Smooth muscle cell of the brain vasculature (primary cell): ENCODE measurements at places on chromosomes 4 and X.

GRCh38 chr4:154807042-154807630 lies 26.1 kb downstream of the RBM46 start:
- peak; percentile 12 for DNase-seq

DNA sequence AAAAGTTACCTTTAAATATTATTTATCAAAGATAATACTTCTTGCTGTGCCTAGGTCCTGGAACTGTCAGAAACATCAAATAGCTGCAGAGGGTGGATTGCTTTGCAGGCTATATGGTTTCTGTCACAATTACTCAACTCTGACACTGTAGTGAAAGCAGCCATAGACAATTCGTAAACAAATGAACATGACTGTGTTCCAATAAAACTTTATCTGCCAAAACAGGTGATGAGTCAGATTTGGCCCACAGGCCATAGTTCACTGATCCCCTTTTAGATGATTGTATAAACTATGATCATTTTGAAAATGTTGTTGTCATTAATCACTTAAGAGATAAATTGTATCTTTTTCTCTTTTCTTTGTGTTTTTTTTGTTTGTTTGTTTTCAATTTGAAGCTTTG lies 8.4 kb upstream of the MEPE start:
- DNase-seq, result no peak

DNA sequence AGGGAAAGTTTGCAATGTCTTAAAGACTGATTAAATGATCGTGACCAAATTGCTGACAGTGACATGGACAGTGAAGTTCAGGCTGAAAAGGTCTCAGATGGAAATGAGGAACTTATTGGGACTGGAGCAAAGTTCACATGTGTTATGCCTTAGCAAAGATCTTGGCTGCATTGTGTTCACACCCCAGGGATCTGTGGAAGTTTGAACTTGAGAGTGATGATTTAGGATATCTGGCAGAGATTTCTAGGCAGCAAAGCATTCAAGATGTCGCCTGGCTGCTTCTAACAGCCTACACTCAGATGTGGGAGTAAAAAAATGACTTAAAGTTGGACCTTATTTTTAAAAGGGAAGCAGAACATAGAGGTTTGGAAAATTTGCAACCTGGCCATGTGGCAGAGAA lies 21.4 kb downstream of the SCARB2 start:
- no peak for DNase-seq

DNA sequence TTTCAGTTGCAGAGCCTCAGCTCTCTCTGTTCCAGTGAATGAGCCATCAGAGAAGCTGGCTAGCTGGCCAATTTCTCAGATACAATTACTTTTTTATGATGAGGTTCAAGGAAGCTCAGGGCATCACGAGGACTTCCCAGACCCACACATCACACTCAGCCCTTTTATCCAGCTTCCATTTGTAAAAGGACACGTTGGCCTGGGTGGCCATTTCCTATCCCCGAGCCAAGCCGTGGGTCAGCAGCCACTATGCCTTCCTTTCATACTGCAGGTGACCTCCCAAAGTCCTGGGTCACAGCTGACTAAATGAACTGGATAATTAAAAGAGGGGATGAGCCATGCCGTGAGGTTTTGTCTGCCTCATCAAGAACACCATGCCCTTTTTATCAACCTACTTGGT lies 236.9 kb upstream of the PPARGC1A start:
- DNase-seq, result no peak

GRCh38 chrX:64850371-64851082 lies 125.7 kb downstream of the ZC4H2 start:
- DNase-seq, result no peak

DNA sequence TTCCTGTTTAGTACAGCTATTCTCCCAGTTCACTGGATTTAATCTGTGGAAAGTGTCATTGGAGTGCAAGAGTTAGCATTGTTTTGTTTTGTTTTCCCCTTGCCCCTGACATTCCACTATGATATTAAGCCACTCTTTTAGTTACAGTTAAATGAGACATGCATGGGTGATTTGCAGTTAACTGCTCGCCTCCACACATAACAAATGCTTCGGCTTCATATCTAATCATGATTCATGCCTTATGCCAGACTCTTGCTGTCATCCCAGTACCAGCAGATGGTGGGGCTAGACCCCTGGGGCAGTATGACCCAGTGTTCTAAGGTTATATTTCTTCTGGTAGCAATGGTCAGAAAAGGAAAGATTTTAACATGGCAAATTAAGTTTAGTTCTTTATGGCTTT lies 80.1 kb downstream of the RAP1GDS1 start:
- peak; percentile 10 for DNase-seq

GRCh38 chr4:61786211-61786610 lies 586.1 kb downstream of the ADGRL3 start:
- DNase-seq, result no peak

DNA sequence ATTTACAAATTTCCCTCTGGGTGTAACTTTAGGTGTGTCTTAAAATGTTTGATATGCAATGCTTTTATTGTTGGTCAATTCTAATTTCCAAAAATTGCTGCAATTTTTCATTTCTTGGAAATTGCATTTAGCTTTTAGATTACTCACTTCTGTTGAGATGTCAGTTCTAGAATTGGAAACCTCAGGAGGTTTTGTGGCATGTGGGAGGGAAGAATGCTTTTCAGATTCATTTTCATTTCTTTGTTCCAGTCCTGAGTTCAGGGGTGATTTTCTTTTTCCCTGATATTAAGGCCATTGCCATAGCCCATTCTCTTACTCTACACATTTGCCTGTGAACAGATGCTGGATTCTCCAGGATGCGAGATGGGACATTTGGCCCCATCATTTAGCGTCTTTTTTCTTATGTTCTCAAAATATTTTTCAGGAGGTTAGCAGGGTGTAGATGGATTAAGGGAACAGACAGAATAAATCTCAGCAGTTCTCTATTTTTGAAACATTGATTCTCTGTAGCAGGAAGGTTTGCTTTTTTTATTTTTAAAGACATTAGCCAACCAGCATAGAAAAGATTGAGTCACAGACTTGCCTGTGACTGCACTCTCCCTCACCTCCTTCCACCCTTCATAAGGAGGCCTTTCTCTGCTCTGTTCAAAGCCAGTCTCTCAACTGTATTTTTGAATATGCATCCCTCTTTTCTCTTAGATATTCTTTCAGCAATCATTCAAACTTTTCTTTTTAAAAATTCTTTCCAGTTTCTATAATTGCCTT lies 238.4 kb upstream of the ANXA3 start:
- no peak for DNase-seq

DNA sequence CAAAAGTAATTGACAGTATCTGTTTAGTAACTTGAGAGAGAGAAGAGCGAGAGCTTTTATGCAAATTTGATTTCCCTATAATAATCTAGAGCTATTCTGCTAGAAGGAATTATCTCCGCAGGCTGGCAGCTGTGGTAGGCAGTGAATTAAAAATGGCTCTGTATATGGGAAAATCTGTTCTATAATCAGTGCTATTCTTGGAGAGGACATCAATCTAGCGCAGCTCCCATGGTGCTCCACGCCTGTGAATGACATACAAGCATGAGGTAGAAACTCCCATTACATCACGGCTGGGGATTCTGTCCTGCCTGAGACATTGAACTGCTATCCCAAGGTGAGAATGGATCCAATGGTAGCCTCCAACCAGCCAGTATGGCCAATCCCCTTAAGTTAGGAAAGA lies 179.0 kb downstream of the DHX15 start:
- no peak for DNase-seq

DNA sequence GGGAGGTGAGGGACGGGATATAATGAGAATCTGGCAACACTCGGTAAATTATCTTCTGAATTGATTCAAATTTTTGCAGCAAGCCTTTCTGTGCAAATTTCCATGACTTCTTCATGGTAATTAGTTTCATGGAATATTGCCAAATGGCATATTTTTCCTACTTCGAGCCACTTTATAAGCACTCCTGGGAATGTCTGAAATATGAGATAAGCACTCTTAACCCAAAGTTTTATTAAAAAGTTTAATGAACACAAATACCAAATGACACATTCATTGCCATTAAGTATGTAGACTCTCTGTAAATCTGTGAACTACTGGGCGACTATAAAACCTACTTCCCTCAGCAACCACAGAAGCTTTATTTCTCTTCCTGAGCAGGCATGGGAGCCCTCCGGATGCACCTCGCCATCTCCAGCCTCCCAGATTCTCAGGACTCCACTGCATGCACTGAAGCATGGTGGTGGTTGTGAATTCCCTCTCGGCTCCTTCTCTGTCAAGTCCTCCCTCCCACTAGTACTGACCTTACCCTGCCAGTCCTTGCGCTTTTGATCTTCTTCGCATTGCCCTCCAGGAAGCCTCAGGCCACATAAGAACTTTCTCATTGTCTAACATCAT lies 154.4 kb upstream of the RPL34 start:
- DNase-seq, result no peak

GRCh38 chr4:13378973-13379759 lies 105.0 kb downstream of the RAB28 start:
- DNase-seq, result no peak

GRCh38 chrX:13581554-13581953 lies 12.2 kb downstream of the EGFL6 start:
- DNase-seq, result no peak

DNA sequence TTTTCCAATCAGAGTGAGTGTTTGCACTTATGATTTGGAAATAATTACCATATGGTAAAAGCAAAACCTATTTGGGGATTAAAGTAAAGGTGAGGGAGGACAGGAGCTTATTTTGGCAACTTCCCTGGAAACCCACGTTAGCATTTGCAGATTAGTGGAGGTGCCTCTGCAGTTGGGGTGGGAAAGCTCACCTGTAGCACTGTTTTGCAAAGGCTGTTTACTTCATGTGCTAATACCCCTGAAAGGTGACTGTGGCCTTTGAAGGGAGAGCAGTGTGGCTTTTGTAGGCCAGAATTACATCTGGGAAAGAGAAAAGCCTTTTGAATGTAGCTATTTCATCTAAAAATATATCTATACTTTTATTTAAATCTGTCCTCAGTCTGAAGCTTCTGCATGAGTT lies 9.4 kb downstream of the SUPT20HL1 start:
- no peak for DNase-seq

DNA sequence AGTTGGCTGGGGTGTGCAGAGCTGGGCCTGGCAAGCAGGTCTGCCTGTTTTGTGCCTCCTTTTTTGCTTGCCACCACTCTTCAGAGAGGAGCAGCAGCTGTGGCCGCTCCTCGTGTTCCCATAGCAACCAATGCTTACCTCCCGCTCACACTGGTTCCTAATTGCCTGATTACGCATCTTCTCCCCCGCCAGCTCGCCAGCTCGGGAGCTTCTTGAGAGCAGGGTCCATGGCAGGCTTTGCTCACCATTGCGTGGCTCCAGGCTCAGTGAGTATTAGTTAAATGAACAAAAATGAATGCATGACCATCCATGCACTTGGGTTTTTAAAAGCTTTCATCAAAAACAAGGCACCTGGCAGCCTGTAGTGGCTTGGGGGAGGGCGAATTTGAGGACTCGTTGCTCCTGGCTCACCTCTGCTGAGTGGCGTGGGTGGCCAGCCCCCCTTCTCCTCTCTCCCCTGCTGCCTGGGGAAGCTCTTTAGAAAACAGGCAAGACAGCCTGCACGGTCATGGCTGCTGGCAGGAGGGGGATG lies 14.2 kb upstream of the PJA1 start:
- no peak for DNase-seq

DNA sequence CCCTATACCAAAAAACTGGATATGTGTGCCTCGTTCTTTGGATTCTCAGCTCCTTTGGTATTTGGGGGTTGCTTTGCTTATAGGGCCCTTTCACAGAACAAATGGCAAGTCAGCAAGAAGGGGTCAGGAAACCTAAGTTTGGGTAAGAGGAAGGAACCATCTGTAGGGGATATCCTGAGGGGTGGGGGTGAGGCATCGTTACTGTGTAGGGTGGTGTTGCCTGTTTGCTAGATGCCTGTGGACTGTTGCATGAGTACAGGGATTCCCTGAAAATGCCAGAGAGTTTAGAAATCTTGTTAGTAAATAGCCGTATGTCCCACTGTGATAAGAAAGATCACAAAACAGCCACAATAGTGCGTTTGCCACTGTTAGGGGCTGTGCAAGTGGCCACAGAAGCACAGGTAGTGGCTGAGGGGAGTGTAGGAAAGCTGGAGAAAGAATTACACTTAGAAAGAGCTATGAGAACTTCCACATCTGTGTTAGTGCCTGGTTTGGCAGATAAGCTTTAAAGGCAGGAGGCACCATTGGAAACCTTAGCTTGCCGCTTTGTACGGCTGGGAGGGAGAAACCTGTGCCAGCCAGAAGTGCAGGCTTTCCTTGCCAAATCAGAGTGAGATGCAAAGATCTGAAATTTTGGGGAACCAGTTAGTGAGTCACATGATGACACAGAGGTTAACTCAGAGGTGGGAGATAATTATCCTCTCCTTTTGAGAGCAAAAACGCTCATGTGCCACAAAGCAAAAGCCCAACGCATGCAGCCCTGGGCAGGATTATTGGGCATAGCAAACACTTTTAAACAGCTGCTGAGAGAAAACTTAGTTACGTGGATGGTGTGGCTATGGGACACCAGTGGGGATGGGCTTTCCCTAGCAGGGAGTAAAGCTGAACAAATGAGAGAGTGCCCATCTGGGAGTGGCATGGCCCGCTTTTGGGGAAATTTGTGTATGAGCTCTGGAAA lies 343.7 kb downstream of the ARAP2 start:
- DNase-seq, result no peak

GRCh38 chrX:34238896-34239295 lies 106.8 kb upstream of the FAM47A start:
- DNase-seq, result no peak

DNA sequence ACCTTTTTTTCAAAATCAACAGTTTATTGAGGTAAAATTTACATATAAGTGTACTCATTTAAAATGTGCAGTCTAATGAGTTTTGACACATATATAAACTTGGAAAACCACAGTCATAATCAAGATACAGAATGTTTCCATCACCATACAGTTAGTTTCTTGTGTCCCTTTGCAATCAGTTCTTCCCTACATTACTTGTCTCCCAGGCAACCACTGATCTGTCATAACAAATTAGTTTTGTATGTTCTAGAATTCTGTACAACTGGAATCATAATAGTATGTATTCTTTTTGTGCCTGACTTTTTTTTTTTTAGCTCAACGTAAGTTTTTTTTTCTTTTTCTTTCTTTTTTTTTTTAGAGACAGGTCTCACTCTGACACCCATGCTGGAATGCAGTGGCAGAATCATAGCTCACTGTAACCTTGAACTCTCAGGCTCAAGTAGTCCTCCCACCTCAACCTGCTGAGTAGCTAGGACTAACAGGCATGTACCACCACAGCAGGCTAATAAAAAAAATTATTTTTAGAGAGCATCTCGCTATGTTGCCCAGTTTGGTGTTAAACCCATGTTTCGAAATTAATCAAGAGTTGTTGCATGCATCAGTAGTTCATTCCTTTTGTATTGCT lies 26.9 kb downstream of the ARFIP1 start:
- no peak for DNase-seq

GRCh38 chr4:81792521-81792920 lies 320.8 kb upstream of the RASGEF1B start:
- no peak for DNase-seq

- no peak for DNase-seq
Measured at GRCh38 chr4:8892556-8893226, 21.1 kb upstream of the HMX1 start.
